ENCODE measurements at places on chromosomes 1 and 21.

GRCh38 chr1:171420810-171421209 lies 64.5 kb upstream of the PRRC2C start:
- no peak for DNase-seq

GRCh38 chr1:86696522-86696921 lies 7.9 kb upstream of the SH3GLB1 start:
- no peak for DNase-seq

DNA sequence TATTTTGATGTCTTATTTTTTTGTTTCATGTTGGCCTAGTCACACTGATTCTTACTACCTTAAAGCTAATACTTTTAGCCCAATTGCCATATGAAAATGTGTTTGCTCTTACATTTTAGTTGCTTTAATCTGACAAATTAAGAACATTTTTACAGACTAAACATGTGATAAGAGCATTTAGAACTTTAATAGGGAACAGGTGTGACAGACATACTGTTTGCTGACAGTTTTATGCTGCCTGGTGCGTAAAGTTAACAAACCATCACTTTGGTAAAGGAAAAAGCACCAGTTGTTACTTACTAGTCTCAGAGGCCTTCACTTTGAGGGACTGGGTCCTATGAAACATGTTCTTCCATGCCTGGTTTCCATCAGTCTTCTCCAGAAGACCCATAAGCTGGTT lies 14.7 kb downstream of the CMPK1 start:
- no peak for DNase-seq

DNA sequence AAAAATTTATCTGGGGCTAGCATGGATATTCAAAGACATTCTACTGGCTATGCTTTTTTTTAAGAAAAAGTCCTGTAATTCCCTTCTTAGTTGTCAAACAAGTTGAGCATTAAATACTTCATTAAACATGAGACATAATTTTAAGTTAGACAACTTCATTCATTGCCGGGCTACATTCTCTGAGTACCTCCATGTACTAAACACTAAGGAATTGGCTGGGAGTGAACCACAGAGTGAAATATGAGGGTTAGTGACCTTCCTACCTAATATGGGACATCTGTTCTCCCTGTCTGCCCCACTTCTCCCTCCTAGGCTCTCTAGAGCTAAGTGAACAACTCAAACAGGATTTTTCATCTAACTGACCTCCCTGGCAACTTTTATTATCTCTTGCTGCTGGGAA lies 370.4 kb downstream of the VAV3 start:
- DNase-seq: no peak

DNA sequence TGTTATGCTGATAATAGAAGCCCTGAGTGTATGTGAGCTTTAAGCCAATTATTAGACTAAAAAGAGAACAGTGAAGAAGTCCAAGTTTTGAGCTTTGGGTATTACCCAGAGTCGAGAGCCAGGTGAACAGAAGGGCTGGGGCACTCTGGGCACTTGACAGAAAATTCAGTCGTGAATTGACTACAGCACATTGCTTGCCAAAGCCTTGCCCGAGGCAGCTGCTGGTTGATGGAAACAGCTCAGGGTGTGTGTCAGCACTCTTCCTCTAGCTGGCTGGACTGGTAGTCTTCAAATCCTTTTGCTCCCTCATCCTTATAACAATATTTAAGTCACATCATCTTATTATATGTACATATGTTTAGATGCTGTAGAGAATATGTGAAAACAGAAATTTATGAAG lies 21.3 kb downstream of the PDE4B start:
- DNase-seq: no peak

DNA sequence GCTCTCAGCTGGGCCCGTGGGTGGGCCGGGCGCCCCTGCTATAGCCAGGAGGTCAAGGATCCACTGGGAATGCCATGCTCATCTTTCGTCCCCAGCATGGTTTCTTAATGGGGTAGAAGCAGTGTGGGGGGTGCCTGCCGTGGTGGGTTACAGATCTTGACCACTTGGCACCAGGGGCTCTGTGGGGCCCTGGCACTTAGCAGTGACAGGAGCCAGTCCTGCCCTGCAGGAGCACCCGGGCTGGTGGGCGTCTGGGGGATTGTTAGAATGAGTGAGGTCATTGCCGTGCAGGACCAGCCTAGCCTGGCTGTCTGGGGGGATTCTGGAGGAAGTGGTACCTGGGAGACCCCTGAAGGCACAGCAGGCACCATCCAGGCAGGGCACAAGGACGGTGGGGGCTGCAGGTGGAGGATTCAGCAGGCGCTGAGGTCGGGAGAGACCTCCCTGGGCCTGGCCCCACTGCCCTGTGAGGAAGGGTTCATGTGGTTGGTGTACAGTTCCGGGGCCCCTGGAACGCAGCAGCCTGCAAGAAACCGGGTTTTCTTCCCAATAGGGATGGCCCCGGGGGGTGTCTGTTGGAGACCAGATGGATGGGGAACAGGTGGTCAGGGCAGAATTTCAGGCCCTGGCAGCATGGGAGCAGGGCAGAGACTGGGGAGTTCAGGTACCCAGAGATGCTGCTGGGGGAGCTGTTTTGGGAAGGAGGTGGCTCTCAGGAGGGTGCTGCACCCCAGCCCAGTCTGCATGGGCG lies 4.8 kb downstream of the AIRE start:
- no peak for DNase-seq

DNA sequence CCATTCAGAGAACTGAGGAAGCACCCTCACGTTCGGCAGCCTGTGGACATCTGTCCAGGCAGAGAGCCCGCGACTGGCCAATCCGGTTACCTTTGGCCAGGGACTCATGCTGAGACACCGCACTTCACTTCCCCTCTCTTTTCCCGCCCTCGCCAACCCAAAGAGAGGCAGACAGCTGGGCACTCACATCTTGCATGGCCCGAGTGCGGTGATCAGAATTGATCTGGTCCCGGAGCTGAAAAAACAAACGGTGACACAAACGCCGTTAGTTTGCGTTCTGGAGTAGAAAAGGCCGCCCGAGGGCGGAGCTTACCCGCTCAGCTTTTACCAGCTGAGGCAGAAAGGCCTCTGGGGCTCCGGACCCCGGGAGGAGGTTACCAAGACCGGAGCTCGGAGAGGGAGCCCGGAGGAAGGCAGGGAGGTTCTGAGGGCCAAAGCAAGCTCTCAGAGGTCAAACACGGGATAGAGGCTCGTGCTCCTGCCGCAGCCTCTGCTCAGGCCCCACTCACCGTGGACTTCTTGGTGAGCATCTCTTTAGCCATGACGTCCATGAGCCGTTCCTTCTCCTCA lies 376 bp downstream of the SF3A3 start:
- DNase-seq: peak; percentile 76

- no peak for DNase-seq
These were observed 99.5 kb upstream of the CD55 start for GRCh38 chr1:207221934-207222351.

GRCh38 chr1:101196668-101197067 lies 40.2 kb upstream of the S1PR1 start:
- DNase-seq: no peak
